ENCODE measurements at places on chromosomes 5 and 9. TPM values are rescaled to one million over a fixed set of nuclear protein-coding genes. Genes with fewer than 3 reads are reported as not detected.

DNA sequence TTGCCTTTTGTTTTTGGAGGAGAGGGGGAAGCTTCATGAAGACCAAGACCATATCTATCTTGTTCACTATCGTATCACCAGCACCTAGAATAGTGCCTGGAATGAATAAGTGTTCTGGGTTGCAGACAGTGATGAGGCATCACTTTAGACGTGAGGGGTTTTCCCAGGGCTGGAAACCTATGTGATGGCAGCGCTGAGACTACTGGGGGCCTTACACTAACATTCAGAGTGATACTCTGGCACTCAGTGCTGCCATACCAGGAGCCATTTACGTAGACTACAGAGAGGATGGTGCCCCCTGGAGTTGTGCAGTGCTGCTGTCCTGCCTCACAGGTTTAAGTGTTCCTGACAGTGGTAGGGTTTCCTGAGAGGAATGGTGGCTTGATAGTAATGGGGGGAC is 6.9 kb downstream of the CCL19 start:
- DNase-seq: no peak

DNA sequence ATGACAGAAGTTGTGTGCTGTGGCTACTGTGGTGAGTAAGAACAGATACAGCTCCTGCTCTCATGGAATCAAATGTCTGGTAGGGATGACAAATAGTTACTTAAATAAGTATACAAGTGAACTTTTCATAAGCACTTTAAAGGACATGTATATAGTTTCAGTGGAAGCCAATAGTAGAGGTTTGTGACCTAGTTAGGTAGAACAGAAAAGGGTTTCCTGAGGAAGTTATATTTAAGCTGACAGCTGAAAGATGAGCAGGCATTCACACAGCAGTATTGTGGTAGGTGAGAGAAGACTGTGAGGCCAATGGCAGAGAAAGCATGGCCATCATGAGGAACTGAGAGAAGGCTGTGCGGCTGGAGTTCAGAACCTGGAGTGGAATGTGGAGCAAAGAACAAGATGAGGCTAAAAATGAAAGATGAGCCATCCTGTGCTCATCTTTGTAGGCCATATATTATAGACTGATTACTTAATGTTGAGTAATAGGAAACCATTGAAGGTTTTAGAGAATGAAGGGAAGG is 15.4 kb downstream of the FAM174A start:
- no peak for DNase-seq

GRCh38 chr5:61366497-61367240 is 34.6 kb downstream of the ZSWIM6 start:
- no peak for DNase-seq

GRCh38 chr9:36118706-36119105 is 17.8 kb upstream of the GLIPR2 start:
- no peak for DNase-seq

INVS gene
- total RNA-seq: 22.9 TPM

ERGIC1 gene
- total RNA-seq: 51.0 TPM

All from CD4-positive, alpha-beta memory T cell (primary cell).